ENCODE measurements at places on chromosomes 5 and 9.

DNA sequence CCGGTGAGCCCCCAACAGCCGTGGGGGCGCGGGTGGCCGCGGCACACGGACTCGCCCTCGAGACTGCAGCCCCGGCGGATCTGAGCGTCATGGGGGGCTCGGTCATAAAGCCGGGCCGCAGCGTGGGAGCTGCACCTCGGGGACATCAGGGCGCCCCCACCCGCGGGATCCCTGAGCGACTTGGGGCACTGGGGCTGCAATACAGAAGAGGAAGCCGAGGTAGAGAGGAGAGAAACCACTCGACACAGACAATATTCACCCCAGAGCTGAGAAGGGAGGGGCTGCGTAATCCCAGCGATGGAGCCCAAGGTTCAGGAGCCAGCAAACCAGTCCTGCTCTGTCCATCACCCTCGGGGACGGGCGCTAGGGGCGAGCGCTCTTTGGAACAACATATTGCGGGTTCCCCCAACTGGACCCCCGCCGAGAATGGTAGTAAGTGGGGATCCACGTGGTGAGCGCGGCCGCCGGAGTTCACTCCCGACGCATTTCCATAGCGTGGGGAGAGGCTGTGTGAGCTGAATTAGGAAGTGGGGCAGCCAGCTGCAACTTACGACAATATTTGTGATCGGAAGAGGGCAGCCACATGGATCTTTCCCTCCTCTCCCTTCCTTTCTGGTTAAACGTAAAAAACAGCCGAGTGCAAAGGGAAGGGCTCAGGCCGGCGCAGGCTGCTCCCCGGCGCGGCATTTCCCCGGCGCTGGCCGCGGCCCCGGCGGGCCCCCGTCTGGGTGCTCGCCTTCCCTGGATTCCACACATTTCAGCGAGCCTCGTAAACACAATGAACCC, 9.9 kb downstream of the PTCH1 start:
- peak; percentile 53 for DNase-seq

DNA sequence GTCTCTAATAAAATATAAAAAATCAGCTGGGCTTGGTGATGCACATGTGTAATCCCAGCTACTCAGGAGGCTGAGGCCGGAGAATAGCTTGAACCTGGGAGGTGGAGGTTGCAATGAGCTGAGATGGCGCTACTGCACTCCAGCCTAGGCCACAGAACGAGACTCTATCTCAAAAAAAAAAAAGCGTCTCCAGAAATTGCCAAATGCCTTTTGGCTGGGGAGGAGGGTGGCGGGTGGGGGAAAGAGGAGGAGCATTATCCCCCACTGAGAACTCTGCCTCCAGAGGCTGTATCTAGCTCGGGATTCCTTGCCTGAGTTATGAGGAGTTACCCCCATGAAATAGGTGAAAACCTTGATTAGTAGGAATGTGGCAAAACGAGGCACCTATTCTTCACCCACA, 4.8 kb downstream of the ROPN1L start:
- no peak for DNase-seq

DNA sequence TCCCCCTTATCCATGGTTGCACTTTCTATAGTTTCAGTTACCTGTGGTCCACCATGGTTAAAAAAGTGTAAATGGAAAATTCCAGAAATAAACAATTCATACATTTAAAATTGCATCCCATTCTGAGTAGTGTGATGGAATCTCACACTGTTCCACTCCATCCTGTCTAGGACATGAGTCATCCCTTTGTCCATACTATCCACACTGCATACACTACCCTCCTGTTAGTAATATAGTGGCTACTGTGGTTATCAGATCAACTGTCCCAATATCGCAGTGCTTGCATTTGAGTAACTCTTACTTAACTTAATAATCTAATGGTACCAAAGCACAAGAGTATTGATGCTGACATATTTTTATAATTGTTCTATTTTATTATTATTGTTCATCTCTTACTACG, 100.7 kb downstream of the RAB3C start:
- no peak for DNase-seq

GRCh38 chr5:29382780-29383179, 1810.7 kb upstream of the CDH6 start:
- no peak for DNase-seq

DNA sequence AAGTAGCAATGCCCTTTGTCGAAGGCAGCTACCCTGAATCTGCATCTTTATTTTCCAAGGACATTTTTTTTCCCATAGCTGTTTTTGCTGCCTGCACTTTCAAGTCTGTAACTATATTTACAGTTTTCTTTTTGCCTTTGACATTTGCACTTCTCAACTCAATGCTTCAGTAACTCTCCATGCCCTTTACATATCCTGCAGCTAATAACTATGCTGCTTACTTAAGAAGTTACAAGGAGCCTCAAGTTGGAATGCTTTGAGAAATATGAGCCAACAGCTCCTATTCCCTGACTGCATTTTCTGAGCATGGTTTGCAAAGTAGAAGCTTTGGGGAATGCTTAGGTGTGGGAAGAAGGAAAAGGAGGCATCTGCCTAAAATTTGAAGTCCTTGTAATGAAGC, 194.8 kb upstream of the TRPC7 start:
- no peak for DNase-seq

DNA sequence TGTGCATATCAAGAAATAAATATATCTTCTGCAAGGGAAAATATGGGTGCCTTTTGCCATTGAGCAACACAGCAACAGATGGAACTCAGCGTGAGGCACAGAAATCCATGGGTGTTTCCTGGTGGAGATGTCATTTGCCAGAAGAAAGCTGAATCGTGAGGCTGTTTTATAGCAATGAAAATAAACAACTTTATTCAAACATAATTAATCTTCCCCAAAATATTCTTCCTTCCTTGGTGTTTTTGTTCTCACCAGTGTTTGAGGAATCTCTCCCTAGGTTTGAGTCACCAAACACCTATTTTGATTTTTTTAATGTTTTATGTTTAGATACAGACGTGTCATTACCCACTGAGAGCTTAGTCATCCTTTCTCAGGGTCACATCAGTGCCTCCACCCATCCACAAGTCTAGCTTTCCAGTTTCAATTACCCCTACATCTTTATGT, 65.8 kb upstream of the PAPPA start:
- no peak for DNase-seq

GRCh38 chr9:129347316-129348120, 169.5 kb upstream of the IER5L start:
- DNase-seq = no peak

GRCh38 chr5:149141224-149141956, at the start of gene ABLIM3:
ABLIM3 (plus strand) TSS chr5:149141493; CDS start chr5:149142096, 603 bp downstream.
- DNase-seq = peak; percentile 16

- no peak for DNase-seq
Measured at GRCh38 chr5:179868541-179868940, 9.9 kb upstream of the MRNIP start.

- no peak for DNase-seq
Measured at GRCh38 chr9:97856857-97857605, 4.0 kb downstream of the FOXE1 start.

GRCh38 chr5:80761176-80761575, 106.4 kb upstream of the DHFR start:
- no peak for DNase-seq

DNA sequence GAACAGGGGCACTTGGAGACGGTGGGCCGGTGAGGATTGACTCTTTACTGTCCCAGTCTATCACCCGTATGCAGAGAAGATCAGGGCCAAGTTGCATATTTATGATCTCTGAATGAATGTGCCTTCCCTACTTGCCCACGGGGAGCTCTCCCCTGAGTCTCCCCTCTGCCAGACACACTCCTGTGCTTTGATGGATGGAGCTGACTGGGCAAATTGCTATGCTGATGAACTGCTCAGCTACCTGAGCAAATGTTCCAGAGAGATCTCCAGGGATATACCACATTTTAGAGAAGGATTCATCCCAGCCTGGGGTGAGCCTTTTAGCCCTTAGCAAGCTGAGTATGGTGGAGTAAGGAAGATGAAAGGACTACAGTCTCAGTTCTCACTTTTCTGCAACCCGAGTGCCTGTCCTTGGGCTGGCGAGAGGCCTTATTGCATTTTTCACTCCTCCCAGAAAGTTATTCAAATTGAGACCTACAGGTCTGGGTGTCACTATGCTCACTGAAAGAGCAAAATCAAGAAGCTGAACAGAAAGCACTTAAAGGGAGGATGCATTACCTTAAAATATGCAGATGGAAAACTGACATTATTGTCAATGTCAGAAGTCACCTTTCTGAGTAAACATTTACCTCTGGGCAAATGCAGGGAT, 526.7 kb upstream of the WWC1 start:
- DNase-seq = no peak

- no peak for DNase-seq
Measured at GRCh38 chr5:71932131-71932654, 175.1 kb upstream of the MAP1B start.

- no peak for DNase-seq
Measured at GRCh38 chr5:146544232-146544631, 28.2 kb upstream of the GPR151 start.

DNA sequence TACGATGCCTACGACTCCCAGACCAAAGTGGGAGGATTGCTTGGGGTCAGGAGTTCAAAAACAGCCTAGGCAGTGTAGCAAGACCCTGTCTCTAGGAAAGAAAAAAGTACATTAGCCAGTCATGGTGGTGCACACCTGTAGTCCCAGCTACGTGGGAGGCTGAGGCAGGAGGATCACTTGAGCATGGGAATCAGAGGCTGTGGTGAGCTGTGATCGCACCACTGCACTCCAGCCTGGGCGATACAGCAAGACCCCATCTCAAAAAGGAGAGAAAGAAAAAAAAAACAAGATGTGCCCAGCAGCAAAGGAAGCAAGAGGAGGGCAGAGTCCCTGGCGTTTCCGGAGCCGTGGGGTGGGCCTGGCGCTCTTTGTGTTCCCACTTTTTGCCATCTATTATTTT, 79.4 kb upstream of the CACNA1B start:
- no peak for DNase-seq

DNA sequence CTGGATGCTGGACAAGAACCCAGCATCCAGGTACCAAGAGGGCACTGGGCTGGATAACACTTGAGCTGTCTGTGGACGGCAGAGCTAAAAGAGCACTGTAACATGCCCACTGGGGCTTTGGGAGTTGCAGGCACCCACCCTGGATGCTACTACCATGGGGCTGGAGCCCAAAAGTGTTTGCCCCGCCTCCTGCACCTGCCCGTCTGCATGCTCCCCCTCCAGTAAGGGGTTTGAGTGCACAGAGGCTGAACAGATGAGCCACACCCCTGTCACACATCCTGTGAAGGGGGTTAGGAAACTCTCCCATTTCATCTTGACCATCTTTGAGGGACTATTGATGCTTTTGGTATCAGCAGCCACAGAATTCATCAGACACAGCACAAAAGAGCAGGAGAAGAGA, 69.0 kb downstream of the LIX1 start:
- DNase-seq = no peak

DNA sequence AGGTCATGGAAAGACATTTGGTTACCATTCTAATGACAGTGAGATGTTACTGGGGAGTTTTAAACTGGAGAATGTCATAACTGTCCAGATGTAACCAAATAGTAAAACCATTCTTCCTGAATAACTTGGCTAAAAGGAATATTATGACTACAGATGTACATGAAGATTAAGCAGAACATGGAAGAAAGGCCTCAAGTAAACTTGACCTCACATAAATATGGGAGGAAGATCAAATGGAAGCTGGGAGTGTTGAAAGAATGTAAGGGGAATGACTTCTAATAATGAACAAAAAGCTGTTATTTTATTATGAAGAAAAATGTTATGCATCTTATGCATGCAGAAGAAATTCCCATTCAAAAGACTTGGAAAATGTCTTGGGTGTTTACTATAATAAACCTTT, 107.7 kb upstream of the CDKN2B start:
- DNase-seq = no peak

DNA sequence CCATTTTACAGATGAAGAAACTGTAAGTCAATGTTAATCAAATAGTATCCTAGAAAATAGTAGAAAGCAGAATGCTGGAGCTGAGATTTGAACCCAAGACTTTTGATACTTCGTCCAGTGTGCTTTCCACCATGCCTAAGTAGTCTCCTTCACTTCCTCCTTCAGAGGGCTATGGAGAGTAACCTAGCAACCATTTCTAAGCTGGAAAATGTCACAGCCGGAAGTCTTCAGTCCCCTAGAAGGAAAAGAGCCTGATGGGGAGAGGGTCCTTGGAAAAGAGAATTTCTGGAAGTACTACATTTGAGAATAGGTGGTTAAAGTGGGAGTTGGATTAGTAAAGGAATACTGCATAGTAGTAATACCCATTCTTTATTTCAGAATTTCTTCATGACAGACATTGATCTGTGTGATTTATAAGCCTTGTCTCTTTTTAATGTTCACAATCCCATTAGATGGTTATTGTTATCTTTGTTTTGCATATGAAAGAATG, 32.7 kb downstream of the PCDHAC2 start:
- DNase-seq = no peak

DNA sequence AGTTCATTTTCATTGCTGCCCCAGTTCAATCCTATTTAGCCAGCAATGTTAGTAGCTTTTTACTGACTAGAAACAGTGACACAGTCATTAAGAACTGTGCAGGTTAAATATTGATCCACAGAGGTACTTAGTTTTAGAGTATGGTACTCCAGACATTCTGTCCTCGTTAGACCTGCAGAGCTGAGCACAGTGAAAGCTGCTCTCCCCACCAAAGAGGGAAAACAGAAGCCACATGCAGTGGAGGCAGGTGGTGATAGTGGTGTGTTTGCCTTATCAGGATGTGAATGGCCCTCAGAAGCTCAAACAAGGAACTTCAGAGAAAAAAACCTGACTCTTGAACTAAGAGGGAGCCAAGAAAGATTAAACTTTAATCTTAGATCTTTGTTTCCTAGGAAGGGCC, 75.5 kb downstream of the UNC13B start:
- no peak for DNase-seq

DNA sequence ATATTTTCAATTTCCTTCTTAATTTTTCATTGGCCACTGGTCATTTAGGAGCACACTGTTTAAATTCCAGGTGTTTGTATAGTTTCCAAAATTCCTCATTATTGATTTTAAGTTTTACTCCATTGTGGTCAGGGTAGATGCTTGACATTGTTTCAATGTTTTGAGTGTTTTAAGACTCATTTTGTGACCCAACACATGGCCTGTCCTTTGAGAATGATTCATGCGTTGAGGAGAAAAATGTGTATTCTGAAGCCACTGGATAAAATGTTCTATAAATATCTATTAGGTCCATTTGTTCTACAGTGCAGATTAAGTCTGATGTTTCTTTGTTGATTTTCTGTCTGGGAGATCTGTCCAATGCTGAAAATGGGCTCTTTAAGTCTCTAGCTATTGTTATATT, 24.4 kb upstream of the FNIP1 start:
- no peak for DNase-seq

- no peak for DNase-seq
Measured at GRCh38 chr5:34554641-34555040, 101.5 kb upstream of the RAI14 start.

- DNase-seq = no peak
Measured at GRCh38 chr5:135027697-135028615, 6.1 kb downstream of the PITX1 start.

DNA sequence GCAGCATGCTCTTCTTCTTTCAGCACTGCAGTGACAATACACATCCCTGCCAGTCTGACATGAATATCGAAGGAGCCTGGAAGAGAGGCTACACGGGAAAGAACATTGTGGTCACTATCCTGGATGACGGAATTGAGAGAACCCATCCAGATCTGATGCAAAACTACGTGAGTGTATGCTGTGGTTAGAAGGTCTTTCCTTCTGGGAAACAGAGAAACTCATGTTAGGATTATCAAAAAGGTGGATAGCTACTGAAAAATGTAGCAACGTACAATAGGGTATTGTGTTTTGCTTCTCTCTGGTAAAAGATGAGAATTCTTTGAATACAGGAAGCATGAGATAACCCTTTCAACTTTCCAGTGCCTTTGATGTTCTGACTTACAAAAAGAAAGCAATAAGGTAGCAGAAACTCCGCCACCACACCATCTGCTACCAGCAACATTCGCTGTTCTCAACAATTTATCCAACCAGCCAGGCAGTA, 133.3 kb downstream of the PCSK5 start:
- no peak for DNase-seq

All from NCI-H1930 (cell line).